NCI-H1048 (cell line): ENCODE measurements at places on chromosomes 3 and 15.

DNA sequence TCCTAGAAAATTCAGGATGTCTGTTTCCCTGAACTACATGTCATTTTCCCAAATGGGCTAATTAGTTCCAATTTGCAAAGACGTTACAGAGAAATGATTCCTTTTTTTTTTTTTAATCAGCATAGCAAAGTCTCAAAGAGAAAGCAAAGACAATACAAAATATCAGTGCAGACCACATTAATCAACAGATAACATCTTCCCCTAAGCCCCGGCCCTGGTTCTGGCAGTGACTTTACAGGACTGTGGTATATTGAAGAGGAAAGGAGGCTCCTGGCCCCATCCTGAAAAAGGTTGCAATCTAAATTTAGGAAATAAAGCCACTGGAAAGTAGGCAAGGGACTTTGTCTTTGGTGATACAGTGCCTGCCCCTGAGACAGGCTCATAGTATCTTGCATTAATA is 836.5 kb downstream of the NTRK3 start:
- no peak for DNase-seq

DNA sequence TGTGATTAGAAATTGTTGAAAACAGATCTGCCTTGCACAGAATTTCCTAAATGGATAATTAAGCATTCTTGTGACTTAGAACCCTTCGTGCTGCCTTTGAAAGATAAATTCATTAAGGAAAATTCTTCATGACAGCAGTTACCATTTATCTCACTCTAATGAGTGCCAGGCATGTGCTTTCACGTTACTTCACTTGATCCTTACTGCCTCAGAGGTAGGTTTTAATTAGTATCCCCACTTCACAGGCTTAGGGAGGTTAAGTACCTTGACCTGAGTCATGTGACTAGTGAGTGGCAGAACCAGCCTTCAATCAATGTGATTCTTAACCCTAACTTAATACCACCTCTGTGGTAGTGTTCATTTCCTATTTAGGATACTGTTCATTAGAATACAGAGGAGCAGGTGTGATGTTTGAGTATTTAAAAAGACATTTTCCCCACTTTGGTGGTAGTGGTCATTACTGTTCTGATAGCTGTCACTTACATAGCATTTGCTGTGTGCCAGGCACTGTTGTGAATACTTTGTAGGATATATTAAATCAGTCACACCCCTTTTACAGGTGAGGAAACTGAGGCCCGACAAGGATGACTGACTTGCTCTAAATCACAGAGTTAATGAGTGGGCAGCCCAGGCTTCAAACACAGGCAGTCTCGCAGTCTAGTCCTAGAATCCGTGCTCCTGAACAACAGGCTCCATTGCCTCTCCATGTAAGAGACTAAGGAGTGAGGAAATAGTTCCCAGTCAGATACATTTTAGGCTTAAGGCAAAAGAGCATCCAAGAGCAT is 57.9 kb downstream of the RLBP1 start:
- no peak for DNase-seq

- DNase-seq: no peak
These were observed 206.5 kb upstream of the ICE2 start for GRCh38 chr15:60685346-60685937.

DNA sequence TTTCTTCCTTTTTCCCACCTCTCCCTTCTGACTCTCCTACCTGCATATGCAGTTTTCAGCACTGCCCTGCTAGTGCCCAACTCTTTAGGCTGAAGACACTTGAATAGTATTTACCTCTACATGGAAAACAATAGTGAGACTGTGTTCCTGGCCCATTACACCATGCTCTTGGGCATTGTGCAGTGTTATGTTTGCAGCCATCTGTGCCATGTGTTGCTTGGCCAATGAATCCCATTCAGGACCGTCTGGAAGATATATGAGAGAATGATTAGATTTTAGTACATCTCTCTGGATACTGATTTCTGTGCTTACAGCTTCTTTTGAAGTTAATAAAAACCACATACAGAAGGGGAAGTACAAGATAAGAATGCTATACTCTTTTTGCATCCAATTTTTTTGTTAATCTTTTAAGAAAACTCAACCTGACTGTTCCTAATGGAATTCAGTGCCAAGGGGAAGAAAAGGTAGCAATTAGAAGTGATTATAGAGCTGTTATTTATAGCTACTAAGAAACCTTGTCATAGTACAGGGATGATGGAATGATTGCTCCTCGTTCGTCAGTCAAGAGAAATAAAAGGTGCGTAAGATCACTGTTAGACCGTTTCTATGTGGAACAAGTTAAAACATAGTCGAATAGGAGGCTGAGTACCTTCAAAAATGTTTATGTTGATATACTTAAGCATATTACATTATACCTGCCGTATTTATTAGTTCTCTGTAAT is 58.9 kb downstream of the TMEM41A start:
- no peak for DNase-seq

- no peak for DNase-seq
These were observed 31.4 kb downstream of the ALS2CL start for GRCh38 chr3:46661776-46662766.
